ENCODE measurements at places on chromosomes 11 and 22.

DNA sequence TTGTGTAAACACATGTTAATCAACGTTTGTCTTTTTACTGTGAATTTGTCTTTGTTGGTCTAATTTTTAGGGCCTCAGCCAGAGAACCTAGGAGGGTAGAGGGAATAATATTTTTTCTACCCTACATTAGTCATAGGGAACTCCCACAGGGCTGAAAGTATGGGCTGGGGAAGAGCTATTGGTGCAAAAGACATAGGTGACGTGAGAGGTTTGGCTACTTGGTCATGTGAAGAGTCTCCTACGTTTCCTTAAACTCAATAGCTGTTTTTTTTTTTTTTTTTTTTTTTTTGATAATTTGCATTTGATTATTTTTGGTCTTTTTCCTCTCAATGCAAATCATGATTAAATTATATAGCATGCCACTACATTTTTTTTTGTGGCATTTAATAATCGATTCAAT is 15.9 kb upstream of the MMP7 start:
- DNase-seq = no peak

DNA sequence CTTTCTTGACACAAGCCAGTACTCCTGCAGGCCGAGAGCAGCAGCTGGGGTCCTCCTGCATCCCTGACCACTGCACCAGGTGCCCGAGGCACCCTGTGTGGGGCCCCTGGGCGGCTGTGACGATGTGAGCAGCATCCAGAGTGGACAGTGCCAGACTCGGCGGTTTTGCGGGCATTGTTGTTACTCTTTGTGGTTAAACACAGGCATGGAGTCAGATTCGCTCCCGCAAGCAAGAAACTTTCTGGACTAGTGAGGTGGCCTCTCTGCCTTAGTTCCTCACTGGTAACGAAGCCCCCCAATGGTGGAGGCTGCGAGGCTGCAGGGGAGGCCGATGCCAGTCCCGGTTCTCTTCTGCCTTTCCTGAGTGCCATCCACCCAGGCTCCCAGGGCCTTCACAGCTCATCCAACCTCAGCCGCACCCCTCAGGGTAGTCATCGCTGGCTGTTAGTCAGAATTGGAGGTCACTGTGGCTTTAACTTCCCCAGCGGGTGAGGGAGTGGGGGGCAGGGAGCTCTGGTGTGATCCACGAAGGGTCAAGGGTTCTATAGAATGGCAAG is 3.7 kb upstream of the CLDN5 start:
- DNase-seq = no peak

- DNase-seq = no peak
These were observed 228.7 kb upstream of the TBCEL start for GRCh38 chr11:120795185-120795584.

DNA sequence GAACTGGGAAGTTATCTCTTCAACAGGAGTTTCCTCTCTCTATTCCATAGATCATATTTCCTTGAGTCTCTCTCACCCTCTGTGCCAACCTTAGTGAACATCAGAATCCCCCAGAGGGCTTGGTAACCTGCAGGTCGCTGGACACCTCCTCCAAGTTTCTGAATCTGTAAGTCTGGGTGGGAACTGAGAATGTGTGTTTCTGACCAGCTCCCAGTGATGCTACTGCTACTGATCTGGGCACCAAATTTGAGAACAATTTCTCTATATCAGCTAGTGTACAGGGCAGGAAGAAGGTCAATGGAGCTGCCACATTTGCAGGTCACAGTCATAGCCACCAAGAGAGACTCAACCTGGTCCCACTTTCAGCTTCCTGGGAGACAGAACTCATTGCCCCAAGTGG is 62.9 kb downstream of the RCN1 start:
- DNase-seq = no peak

GRCh38 chr11:33383075-33383919 is 126.1 kb downstream of the HIPK3 start:
- DNase-seq = no peak
